ENCODE measurements at places on chromosomes 7 and 10.

DNA sequence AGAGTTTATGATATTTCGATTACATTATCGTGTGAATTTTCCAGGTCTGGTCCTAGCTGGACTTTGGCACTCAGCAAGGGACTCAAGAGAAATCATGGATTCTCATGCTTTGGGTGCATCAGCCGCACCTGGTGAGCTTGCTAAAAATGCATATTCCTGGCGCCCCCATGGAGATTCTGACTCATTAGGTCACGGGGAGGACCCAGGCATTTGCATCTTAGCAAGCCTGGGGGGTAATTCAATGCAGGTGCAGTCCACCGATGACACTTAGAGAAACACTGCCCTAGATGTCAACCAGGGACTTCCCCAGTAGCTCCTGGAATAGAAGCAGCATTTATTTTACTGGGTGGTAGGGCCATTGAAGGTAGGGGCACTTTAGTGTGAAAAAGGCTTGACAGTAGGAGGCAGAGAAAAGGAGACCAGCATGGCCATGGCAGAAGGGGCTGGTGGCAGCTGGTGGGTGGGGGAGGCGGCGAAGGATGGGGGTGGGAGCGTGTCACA, 29.9 kb upstream of the PDCD4 start:
- DNase-seq: no peak

DNA sequence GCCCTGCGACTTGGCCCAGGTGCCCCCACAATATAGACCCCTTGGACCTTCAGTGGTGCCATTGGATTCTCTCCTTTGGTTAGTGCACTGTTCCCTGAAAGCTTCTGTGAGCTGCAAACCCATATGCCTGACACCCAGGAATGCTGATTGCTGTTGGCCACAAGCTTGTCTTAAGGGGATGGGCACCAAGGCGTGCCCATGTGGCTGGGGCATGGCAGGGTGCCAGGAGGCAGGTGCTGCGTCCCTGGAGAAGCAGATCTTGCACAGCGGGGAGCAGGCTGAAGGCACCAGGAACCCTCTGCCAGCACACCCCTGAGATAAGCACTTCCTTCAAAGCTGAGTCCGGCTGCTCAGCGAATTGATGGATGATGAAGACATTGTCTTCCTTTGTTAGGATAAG, 411.8 kb downstream of the SDK1 start:
- no peak for DNase-seq

- no peak for DNase-seq
These were observed 11.9 kb downstream of the PIK3AP1 start for GRCh38 chr10:96708456-96708855.

GRCh38 chr7:46387646-46388045, 466.6 kb upstream of the IGFBP3 start:
- DNase-seq: peak; percentile 32

DNA sequence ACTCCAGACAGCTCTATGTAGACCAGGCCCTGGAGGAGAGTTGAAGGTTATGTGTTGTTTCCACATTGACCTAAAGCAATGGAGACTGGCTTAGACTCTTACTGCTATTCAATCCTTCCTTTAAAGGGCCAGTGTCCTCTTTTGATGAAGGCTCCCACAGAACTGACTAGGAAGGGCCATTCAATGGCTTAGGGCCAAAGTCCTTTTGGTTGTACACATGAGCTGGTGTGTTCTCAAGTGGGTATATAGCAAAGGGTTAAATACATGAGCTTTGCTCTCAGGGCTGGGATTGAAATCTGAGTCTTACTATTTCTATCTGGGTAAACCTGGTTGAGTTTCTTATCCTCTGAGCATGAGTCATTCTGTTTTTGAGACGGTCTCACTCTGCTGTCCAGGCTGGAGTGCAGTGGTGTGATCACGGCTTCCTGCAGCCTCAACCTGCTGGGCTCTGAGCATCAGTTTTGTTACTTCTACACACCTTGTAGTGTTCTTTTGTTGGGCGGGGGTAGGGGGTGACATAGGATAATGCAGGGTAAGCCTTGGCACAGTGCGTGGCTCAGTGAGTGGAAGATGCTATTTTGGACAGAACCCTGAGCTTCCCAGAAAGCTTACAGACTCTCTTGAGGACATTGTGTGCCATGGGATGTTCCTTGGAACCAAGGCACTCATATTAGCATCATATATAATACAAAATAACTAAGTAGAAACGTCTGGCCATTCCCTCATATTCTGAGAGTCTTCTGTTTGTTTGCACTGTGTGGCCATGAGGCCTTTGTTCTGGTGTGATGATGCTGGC, 90.1 kb downstream of the ABCC2 start:
- no peak for DNase-seq

DNA sequence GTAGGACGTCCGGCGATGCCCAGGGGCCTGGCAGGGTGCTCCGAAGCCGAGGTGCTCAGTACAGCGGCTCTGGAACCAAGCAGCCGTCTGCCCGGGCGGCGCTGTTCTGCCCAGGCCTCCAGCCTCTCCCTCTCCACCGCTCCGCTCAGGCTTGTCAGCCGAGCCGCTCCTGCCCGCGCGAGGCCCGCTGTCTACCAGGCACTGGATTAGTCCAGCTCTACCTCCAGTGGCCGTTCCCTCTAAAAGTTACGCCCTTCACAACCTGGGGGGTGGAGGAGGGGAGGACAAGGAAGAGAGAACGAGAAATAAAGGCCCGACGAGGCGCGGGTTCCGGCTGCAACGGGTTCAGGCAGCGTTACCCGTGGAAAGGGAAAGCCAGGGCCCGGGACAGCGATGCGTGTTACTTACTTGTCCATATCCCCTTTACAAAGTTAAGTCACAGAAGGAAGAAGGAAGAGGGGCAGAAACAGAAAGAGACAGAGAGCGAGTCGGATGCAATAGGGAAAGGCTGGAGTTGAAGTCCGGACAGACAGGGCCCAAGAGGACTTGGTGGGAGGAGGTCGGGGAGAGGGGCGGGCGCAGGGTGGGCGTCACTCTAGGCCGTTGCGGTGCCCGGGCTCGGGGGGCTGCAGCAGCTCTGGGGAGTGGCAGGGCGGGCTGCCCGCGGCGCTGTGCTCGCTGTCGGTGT, 2.8 kb downstream of the SP8 start:
- DNase-seq: no peak

- peak; percentile 83 for DNase-seq
These were observed 469.3 kb upstream of the KLF6 start for GRCh38 chr10:4254101-4254994.

GRCh38 chr10:113445736-113446135, 107.1 kb upstream of the HABP2 start:
- no peak for DNase-seq

DNA sequence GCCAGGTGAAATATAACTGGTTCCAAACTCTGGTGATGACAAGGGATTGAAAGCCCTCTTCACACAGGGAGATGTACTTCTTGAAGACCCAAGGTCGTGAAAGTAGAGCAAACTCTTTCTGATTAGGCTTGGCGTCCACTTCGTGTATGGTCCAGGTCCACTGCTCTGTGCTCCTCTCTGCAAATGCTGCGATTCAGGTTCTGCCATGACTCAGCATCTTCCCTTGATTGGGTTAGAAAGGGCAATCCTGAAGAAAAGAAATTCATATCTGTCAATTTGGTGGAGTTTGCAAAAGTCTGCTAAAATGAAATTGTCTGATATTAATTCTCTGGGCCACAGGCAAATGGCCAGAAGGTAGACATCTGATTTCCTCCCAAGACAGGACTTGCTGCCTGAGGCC, 431.4 kb downstream of the ACTR3B start:
- no peak for DNase-seq

GRCh38 chr7:115356139-115356746, 434.3 kb downstream of the MDFIC start:
- no peak for DNase-seq

DNA sequence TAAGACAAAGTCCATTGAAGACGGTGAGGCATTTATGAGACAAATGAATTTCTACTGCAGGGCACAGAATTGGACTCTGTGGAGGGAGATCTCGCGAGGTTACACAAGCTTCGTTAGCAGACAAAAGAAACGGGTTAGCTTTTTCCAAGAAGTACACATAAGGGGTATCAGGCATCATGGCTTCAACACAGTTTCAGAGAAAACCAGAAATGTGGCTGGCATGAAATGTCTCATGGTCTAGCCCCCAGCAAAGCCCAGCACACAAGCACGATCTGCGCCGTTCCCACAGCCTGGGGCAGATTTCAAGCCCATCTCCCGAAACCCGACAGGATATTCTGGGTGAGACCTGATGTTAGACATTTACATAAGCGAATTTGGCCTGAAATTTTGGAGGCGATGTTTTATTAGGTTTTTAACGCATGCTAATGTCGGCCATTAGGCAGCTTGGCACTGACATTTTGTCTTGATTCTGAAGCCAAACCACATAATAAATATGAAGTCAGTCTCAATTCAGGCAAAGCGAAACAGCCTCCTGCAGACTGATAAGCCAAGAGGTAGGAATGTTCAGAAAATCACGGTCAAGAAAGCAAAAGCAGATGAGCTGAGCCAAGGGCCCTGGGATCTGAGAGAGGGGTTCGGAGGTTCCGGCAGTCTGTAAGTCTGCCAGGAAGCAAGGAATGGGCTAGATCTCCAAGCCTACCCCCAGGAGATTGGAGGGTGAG, 240.5 kb downstream of the PRPF18 start:
- DNase-seq: no peak

- no peak for DNase-seq
These were observed 350.1 kb upstream of the POM121L12 start for GRCh38 chr7:52685333-52685732.

DNA sequence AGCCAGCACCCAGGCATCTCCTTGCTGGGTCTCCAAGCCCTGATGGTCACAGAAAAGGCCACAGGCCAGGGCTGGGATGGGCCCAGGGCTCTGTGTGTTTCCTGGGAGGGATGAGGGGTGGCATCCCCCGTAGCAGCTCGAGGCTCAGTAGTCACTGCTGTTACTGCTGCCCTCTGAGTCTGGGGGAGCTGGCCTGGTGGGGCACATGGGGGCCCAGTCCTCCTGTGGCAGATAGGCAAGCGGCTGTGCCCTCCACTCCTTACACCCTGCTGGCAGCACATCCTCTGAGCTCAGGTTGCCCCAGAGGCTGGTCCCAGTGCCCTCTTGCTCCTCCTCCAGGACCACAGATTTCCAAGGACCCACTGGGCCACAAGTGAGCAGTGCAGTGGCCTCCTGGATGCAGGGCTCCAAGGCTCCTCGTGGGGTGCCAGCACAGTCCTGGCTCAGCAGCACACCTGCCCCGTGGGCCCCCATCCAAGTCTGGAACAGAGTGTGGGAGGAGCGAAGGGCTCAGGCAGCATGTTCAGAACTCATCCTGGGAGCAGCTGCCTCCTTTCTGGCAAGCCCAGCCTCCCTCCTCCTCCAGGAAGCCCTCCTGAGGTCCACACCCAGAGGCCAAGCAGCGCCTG, 31.5 kb upstream of the TUBB8 start:
- no peak for DNase-seq

DNA sequence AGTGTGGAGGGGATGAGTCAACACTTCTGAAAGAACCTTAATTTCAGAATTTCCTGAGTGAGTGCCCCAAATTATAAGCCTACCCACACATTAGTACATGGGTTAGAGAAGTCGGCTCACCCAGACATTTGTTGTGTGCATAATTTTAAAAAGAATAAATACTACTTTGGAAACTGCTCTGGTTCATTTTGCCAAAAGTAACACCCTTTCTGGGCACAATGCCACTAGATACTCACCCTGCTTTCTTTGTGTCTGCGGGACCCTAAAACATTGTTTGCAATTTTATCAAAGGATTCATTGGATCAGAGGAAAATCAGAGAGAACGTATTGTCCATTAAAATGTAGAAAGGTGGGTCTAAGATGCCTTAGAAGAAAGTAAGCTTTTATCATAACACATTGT, 245.5 kb upstream of the NRP1 start:
- no peak for DNase-seq

GRCh38 chr7:112147793-112148361, 58.3 kb downstream of the DOCK4 start:
- DNase-seq: no peak

DNA sequence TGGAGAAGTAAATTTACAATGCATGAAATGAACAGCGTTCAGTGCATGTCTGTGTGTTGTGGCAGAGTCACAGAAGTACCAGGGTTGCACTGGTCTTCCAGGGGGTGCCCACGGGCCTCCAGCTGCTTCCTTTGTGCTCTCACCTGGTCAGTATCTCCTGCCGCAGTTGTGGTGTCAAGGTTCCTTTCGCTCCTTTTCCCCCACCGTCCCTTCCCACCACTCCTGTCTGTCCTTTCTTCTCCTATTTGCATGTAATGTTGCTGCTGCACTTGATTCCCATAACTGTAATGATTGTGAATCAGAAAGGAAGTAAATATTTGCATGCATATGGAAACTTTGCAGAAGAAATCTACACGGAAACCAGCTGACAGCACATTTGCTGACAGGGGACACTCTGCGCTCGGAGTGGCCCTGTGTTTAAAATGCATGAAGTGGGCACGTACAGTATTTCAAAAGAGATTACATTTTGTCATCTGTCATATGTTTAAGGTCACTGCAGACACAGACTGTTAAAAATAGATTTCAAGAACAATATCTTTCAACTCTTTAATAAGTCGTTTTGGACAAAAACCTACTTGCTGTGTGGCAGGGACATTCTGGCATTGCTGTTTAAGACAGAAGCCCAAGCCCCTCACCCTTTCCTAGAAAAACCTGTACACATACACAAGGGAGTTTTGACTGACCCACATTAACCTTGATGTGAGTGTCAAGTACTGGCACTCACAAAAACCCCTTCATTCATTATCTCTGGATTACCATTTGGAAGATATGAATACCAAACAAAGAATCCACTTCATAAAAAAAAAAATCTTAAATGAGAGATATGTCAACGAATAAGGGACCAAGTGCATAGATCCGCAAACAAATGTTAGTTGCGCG, 336.7 kb upstream of the KLF6 start:
- no peak for DNase-seq

DNA sequence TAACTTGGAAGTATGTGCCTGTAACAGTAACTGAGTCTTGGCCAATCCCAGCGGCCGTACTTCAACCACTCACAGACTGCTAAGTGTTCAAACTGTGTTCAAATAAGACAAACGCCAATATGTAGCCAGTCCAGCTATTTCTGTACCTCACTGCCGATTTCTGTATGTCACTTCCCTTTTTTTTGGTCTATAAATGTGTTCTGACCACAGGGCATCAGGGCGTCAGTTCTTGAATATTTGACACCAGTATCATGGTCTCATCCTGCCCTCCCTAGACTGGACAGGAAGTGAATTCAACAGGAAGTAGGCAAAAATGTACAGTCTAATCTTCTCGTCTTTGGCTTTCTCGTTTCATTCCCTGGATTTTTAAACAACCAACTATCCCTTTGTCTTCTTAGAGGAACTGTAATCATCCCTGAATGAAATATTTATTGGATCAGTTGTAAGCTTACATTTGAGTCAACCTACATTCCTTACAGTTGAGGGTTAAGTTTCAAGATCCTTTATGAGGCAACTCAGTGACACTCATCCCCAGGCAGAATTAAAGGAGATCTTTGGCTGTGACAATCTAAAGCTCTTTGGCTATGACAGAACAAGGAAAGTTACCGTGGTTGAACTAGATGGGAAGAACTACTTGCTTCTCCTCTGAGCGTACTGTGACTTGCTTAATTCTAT, 232.7 kb downstream of the NSUN6 start:
- no peak for DNase-seq

GRCh38 chr7:94621120-94621519, 34.8 kb downstream of the SGCE start:
- DNase-seq: no peak

- DNase-seq: no peak
These were observed 123.7 kb downstream of the AVL9 start for GRCh38 chr7:32618987-32619386.
